GM19239 (cell line): ENCODE measurements at places on chromosomes 6 and 20.

DNA sequence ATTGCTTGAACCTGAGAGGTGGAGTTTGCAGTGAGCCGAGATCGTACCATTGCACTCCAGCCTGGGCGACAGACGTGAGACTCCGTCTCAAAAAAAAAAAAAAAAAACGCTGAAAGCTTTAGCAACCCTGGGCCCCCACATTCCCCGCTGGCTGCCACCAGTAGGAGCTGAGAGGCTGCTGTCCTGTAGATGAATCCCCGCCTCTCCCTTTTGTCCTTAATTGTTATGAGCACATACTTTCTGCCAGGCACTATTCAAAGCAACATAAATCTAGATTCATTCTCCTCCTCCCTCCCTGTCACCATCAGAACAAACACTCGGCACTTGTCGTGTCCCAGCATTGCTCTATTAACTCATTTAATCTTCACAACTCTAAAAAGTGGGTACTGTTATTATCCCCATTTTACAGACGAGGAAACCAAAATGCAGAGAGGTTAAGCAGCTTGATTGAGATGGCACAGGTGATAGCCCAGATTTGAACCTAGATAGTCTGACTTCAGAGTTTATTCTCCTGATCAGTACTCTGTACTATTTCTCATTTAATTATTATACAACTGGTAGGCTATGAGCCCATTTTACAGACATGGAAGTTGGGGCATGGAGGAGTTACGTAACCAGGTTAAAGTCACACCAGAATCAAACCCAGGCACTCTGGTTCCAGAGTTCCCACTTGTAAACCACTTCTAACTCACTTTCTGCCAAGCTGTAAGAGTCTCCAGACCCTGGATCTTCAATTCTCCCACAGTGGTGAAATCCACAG is 97.4 kb downstream of the EYA2 start:
- DNase-seq = no peak

GRCh38 chr6:3186974-3187382 is 29.6 kb upstream of the TUBB2A start:
- DNase-seq = no peak

GRCh38 chr6:10613723-10614122 is 80.7 kb downstream of the C6orf52 start:
- no peak for DNase-seq

DNA sequence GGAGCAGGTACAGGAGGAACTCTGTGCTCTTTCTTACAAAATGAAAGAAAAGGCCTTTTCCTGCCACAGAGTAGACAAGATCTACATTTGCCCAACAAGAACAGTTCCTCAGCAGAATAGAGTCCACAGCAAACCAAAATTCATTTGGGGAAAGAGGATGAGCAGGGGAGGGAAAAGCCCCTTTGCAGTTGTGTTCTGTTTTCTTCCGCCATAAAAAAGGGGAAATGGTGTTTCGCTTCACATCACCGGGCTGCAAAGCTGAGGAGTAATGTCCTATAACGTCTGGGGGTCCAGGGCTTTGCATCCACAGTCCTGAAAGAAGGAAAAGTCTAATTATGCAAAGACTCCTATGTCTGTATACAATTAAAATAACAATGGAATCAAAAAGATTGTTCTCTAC is at the start of gene GPR31:
GPR31 (minus strand) TSS at position 118 of the 400 bp plus-strand sequence. CDS start 149 bp downstream, outside the sequence.
- no peak for DNase-seq

- no peak for DNase-seq
Observed at GRCh38 chr6:112008482-112008881, 45.4 kb upstream of the CCN6 start.

DNA sequence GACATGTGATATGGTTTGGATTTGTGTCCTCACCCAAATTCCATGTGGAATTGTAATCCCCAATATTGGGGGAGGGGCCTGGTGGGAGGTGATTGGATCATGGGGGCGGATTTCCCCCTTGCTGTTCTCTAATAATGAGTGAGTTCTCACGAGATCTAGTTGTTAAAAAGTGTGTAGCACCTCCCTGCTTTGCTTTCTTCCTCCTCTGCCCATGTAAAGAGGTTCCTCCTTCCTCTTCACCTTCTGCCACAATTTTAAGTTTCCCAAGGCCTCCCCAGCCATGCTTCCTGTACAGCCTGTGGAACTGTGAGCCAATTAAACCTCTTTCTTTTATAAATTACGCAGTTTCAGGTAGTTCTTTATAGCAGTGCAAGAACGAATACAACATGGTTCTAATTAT is 2.1 kb upstream of the ZNF451 start:
- no peak for DNase-seq

- DNase-seq = no peak
Observed at GRCh38 chr20:31918466-31919105, 33.3 kb downstream of the PDRG1 start.

DNA sequence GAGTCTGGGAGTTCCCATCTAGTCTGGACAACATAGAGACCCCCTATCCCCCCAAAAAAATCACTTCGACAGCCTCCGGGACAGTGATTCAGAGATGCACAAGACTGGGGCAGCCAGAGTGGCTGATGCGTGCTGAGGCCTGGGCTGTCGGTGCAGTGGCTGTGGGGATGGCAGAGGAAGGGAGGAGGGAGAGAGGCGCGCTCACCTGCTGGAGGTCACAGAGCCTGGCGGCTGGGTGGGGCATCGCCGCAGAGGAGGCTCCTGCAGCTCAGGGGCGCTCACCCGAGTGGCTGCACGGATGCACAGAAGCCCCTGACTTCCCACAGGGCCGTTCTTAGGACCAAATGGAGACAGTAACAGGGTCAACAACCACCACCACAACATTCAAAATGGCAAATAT is 182.8 kb downstream of the SMOC2 start:
- no peak for DNase-seq

- DNase-seq = no peak
Observed at GRCh38 chr6:26400626-26401025, 1.4 kb upstream of the BTN3A1 start.

GRCh38 chr20:15925376-15925775 is 647.9 kb downstream of the KIF16B start:
- DNase-seq = no peak

GRCh38 chr6:15922510-15923250 is 206.2 kb upstream of the MYLIP start:
- no peak for DNase-seq

GRCh38 chr20:3407040-3407770 is at the start of gene DNAAF9:
Gene DNAAF9 (minus strand): TSS chr20:3407669. CDS start chr20:3407557, 112 bp downstream.
- peak; percentile 46 for DNase-seq

DNA sequence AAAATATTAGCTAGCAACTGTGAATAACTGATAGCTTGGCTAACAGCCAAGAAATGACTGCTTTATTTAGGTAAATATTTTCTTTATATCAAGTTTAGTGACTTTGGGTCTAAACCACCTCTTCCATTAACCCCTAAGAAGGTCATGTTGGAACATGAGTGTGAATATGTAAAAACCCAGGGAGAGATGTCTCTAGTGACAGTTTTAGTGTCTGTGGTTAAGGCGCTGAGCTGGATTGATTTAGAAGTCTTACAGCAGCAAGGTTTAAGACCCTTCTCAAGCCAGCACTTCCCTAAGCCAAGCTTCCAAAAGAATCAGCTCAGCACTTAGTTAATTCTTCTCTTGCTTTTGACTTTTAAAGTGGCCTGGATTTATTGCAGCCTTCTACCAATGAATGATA is 11.4 kb upstream of the SIRT5 start:
- DNase-seq = no peak

DNA sequence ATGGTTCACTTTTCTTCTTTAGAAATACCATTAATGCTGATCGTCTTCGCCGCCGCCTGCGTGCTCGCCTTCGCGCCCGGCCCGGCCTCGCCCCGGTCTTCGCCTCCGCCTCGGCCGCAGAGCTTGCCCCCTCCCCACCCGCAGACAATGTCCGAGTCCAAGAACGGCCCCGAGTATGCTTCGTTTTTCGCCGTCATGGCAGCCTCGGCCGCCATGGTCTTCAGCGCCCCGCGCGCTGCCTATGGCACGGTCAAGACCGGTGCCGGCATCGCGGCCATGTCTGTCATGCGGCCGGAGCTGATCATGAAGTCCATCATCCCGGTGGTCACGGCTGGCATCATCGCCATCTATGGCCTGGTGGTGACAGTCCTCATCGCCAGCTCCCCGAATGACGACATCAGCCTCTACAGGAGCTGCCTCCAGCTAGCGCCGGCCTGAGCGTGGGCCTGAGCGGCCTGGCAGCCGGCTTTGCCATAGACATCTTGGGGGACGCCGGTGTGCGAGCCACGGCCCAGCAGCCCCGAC is 4.8 kb upstream of the PRPH2 start:
- no peak for DNase-seq

DNA sequence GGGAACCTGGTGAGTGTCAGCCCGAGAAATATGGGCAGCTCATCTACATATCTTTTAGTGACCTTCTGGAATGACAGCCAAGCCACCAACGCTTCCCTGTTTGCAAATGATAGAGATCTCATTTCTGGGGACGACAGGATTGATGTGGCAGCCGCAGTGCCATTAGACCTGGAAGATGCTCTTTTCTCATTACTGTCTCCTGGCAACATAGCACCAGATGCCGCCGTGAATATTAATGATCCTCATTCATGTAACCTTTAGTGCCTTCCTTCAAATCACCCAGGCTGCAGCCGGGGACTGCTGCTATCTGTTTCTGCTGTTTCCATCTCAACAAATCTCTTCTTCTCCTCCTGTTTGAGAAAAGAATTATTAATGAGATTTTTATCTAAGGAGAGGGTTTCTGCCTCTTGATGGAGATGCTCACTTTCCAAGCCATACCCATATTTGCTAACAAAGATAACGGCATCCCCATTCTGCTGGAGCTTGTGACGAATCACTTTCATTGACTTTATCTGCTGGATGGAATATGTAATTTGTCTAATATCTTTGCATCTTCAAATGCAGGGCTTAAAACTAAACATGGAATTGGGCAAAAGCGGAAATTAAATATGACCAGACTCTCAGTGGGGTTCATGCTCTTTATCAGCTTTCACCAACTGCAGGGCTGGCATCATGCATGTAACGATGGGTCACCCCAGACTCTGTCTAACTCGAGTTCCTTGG is 74.8 kb upstream of the KIF16B start:
- no peak for DNase-seq

DNA sequence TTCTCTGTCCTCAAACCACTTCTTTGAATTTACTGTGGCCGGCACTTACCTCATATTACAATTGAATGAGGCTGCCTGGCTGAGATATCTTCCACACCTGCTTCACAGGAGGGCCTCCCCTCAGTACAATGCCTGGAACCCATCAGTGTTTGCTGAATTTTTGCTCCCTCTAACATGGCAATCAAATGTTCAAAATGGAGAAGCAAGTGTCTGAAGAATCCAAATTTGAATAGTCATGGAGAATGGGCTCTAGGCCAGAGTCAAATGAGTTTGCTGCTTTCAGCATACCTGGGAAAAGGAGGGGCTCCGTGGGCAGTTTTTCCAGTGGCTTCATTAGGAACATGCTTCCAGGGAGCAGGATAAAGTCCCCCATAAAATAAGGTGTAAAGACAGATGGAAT is 564.8 kb downstream of the UTRN start:
- DNase-seq = no peak
